Stimulated activated CD8-positive, alpha-beta memory T cell treated with anti-CD3 and anti-CD28 coated beads, Interleukin-12 subunit alpha, Interleukin-12 subunit beta, amount 100 ng/mL, for 4 hours (primary cell): ENCODE measurements at places on chromosomes 4 and X.

GRCh38 chr4:25330335-25330734 lies 17.8 kb downstream of the ZCCHC4 start:
- DNase-seq = no peak

GRCh38 chr4:38656111-38656510 lies 7.9 kb upstream of the KLF3 start:
- no peak for DNase-seq

- DNase-seq = no peak
Observed at GRCh38 chr4:16158504-16158852, 67.8 kb downstream of the TAPT1 start.

DNA sequence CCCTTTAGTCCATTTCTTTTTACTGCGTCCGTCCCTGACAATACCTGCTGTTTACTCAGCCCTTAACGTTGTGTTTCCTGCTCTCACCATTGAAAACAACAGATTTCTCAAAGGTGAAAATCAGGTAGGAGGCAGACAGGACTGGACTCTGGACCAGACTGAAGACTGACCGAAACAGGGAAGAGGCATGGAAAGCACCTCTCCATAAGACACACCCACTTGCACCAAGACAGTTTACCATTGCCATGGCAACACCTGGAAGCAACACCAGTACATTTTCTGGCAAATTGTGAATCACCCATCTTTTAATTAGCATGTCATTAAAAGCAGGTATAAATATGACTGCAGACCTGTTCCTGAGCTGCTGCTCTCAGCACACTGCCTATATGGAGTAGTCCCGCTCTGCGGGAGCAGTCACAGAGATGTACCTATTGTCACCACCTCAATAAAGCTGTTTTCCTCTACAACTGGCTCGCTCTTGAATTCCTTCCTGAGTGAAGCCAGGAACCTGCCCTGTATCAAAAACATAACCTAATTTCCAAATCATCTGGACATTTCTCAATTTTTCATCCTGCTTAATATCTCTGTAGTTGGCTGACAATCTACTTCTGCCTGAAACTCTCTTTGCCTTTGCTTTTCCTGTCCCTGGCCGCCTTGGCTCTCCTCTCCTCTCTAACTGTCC lies 117.0 kb downstream of the RNF150 start:
- DNase-seq = no peak

- no peak for DNase-seq
Observed at GRCh38 chr4:185713272-185713671, 98.7 kb downstream of the SORBS2 start.
